Amniotic epithelial cell (primary cell): ENCODE measurements at places on chromosomes 7 and 10.

- DNase-seq = no peak
These were observed 454.5 kb downstream of the DNAJB6 start for GRCh38 chr7:157791261-157791660.

- no peak for DNase-seq
These were observed 444.7 kb downstream of the MAGI2 start for GRCh38 chr7:79008786-79009185.

GRCh38 chr7:30884881-30885280, 26.8 kb upstream of the AQP1 start:
- no peak for DNase-seq

DNA sequence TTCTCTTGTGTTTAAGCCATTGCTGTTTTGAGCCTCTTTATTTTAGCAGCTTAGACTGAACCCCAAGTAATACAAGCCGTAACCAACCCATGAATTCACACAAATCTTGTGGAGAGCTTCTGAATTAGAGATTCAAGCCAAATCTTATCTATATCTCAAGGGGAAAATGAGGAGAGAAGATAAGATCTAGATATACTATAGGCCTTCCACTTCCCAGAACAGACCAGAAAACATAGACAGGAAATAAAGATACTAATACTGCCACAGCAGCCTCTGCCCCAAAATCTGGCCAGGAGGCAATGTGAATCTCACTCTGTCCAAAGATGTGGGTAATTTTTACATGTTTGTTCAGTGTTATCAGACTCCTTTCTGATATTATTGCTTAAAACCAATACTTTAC, 307.2 kb downstream of the PTEN start:
- DNase-seq = no peak

DNA sequence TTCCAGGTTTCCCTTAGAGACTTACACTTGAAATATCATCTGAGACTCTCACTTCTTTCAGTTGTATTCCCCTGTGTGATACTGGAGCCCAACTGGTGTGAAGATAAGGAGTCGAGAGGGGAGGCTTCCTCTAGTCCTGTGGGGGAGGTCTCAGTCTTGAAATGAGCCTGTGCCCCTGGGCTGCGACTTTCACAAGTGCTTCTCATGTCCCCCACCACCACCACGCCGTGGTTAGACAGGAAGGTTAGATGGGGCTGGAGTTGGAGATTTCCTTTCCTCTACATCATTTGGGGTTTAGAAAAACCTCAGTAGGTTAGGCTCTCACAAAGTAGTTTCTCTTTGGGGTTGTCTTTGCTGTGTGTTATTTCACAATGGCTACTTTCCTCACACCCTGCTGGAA, 25.6 kb upstream of the MKX start:
- no peak for DNase-seq

GRCh38 chr10:124222988-124223710, 129.8 kb upstream of the CHST15 start:
- no peak for DNase-seq

DNA sequence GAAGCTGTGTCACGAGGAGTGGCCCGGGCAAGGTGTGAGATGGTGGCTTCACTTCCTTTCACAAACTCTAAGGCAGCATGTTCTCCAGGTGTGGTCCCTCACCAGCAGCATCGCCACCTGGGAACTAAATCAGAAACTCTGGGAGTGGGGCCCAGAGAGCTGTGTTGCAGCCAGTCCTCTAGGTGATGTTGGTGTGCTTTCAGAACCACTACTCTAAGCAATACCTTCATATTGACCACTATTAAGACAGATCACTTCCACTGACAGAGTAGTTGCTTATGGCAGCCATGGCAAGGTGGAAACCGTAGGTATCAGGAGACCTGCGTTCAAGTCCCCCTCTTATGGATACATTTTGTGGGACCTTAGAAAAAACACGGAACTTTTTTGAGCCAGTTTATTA, 495.8 kb upstream of the GALNT17 start:
- no peak for DNase-seq

- DNase-seq = peak; percentile 80
These were observed 29.6 kb downstream of the CASP7 start for GRCh38 chr10:113709221-113709838.
